ENCODE measurements at places on chromosomes 5 and 9. TPM values are rescaled to one million over a fixed set of nuclear protein-coding genes. Genes with fewer than 3 reads are reported as not detected.

TAF11L10 gene
- not detected for total RNA-seq

LCN2 gene
- total RNA-seq, result 1.1 TPM

NR6A1 gene
- total RNA-seq, result 1.6 TPM

DNA sequence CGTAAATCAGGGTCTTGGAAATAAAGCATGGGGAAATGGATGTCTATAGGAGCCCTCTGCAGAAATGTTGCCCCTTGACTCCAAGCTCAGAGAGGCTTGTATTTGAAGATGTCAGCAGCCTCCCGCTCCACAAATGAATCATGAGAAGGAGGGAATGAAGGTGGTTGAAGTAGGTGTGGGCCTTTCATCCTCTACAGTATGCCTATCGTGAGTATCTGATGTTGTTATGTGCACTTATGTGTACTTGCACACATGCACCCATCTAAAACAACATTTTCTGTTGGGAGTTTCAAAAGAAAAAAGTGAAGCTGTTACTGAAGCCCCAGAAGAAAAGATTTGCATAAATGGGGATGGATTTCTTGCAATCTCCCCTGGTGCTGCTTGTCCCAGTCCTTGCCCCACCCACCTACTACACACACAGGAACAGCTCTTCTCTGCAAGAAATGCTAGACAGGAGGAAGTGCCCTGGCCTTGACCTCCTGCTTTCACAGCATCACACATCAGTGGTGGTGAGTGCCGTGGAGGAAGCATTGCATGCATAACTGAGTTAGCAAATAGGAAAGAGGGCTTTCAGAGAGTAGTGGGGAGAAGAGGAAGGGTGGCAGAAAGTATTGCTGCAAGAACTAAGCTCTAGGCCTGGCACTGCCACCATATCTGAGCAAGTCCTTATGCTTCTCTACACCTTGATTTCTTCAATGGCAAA is 156.1 kb downstream of the SNX18 start:
- no peaks in the 10 kb centered on the region for H3K36me3 ChIP-seq
- peaks cover 10% of the 10 kb centered on the region for H3K4me1 ChIP-seq
- no peaks in the 10 kb centered on the region for H3K27me3 ChIP-seq
- peak; percentile 86 for DNase-seq

DNA sequence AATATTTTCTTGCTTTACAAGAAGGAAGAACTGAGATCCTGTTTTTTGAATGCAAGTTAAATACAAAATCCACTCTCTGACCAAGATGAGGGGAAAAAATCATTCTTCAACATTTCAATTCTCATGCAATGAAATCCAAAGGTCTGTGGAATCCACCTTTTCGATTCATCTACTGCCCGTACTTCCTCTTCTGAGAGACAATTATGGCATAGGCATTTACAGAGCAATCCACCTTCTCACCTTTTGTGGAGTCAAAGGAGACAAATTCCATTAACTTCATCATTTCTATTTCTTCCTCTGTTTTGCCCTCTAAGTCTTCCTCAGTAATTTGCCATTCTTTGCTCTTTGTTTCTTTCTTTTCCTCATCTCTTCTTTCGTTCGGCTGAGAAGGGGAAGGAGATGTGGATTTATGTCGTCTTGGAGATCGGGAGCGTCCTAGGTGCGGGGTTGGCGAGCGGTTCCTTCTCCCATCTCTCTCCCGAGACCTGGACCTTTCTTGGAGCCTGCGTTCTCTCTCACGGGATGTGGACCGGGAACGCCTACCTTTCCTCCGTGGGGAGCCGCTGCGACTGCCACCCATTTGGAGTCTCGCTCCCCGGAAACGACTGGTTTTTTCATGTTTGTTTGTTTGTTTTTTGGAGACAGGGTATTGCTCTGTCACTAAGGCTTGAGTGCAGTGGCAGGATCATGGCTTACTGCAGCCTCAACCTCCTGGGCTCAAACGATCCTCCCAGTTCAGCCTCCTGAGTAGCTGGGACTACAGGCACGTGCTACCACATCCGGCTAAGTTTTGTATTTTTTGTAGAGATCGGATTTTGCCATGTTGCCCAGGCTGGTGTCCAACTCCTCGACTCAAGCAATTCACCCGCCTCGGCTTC is 24.3 kb upstream of the AFF4 start:
- H3K36me3 ChIP-seq, result no peaks in the 10 kb centered on the region
- no peak overlapping the region for H3K27ac ChIP-seq
- H3K4me3 ChIP-seq, result no peak overlapping the region
- no peaks in the 10 kb centered on the region for H3K4me1 ChIP-seq
- no peaks in the 10 kb centered on the region for H3K27me3 ChIP-seq
